Effector memory CD8-positive, alpha-beta T cell (primary cell): ENCODE measurements at places on chromosomes 11 and 22.

GRCh38 chr22:32590556-32590955 lies 115.9 kb downstream of the FBXO7 start:
- no peak overlapping the region for H3K27ac ChIP-seq
- no peak for DNase-seq
- no peaks in the 10 kb centered on the region for H3K4me1 ChIP-seq
- no peaks in the 10 kb centered on the region for H3K36me3 ChIP-seq
- H3K27me3 ChIP-seq: peaks cover 20% of the 10 kb centered on the region

GRCh38 chr11:128628325-128628673 lies 40.9 kb upstream of the ETS1 start:
- no peak for DNase-seq
- no peaks in the 10 kb centered on the region for H3K27me3 ChIP-seq
- H3K4me1 ChIP-seq: peaks cover 75% of the 10 kb centered on the region
- peak overlapping the region; percentile 96 for H3K27ac ChIP-seq

- no peaks in the 10 kb centered on the region for H3K36me3 ChIP-seq
- DNase-seq: no peak
- no peak overlapping the region for H3K4me3 ChIP-seq
- no peak overlapping the region for H3K27ac ChIP-seq
- H3K4me1 ChIP-seq: no peaks in the 10 kb centered on the region
Measured at GRCh38 chr11:118087931-118088330, 1.2 kb upstream of the SMIM35 start.

DNA sequence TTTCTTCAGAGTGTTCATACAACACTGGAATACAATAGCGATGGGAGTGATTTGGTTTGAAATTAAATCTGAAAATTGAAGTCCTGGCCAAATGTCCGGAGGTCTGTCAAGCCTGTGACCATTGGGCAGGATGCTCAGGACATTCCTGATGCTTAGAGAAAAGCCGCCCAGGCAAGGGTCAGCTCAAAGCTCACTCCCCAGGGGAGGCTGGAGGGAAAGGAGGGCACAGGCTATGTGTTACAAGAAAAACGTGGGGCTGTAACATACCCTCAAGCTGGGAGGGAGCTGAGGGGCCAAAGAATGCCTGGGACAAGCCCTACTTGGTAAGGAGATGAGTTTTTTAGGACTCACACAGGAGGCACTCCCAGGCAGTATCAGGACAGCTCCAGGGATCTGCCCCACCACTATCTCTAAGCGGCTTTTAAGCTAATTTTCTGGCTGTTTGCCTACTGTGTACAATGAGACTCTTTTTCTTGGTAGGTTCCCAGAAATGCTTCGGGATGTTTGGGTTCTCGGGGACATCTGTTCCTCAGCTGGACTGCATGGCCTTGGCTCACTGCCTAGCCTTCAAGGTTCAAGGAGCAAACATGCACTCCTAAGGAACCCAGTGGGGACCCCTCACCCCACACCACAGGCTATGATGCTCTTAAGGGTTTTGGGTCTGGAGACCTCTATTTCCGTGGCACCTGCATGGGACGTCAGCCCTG lies 500.1 kb downstream of the BRD1 start:
- no peaks in the 10 kb centered on the region for H3K36me3 ChIP-seq
- H3K4me3 ChIP-seq: no peak overlapping the region
- peaks cover 29% of the 10 kb centered on the region for H3K27me3 ChIP-seq

GRCh38 chr11:122642971-122643370 lies 12.6 kb upstream of the UBASH3B start:
- no peak overlapping the region for H3K27ac ChIP-seq
- no peaks in the 10 kb centered on the region for H3K27me3 ChIP-seq
- no peaks in the 10 kb centered on the region for H3K36me3 ChIP-seq
- no peak for DNase-seq
- H3K4me3 ChIP-seq: no peak overlapping the region

- H3K36me3 ChIP-seq: no peaks in the 10 kb centered on the region
- H3K27me3 ChIP-seq: no peaks in the 10 kb centered on the region
- no peak overlapping the region for H3K4me3 ChIP-seq
Measured at GRCh38 chr11:60777572-60777971, 7.6 kb upstream of the MS4A10 start.

DNA sequence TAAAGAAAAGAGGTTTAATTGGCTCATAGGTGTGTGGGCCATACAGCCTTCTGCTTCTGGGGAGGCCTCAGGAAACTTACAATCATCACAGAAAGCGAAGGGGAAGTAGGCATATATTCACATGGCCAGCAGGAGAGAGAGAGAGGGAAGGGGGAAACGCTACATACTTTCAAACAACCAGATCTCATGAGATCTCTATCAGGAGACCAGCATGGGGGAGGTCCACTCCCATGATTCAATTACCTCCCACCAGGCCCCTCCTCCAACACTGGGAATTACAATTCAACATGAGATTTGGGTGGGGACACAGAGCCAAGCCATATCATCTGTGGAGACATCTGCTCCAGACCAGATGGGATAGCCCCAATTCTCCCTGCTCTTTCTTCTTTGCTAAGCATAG lies 866.0 kb downstream of the BRD1 start:
- no peaks in the 10 kb centered on the region for H3K36me3 ChIP-seq
- no peak for DNase-seq
- H3K27me3 ChIP-seq: peaks cover 49% of the 10 kb centered on the region

DNA sequence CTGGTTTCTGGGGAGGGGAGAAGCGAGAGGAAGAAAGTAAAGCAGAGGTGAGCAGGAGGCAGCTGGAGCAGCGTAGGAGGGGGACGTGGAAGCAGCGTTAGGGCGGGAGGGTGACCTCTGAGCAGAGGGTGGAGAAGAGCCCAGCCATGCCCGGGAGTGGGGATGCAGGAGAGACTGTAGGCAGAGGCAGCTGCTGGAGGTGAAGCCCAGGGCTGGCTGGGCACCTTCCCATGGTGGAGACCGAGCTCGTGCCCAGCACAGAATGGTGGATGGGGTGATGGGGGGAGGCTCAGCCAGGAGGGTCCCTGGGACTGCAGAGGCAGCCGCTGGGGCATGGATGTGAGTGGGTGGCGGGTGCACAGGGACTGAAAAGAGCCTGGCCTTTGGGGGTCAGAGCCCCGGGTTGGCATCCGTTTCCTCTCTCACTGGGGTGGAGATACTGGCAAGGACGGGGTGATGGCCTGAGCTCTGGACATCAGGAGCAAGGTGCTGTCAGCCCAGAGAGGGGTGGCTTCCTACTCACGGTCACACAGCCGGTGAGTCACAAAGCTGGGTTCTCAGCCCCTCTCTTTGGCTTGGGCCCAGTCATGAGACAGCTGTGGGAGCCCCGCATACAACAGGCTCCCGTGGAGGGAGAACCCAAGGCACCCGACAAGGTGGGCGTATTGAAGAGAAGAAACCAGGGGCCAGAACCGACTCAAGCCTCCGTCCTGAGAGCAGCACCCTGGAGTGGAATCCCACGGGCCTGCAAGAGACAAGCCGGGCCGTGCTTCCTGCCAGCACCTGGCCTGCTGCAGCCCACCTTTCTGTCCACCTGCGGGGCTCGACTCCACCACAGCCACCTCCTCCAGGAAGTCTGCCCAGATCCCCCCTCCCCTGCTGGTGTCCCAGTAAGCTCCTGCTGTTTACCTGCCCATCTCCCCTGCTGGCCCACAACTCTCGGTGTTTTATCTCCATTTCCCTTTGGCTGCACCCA lies 45.8 kb upstream of the FGF3 start:
- H3K27me3 ChIP-seq: peaks cover 40% of the 10 kb centered on the region
- DNase-seq: no peak
- no peaks in the 10 kb centered on the region for H3K36me3 ChIP-seq
- no peaks in the 10 kb centered on the region for H3K4me1 ChIP-seq
- no peak overlapping the region for H3K27ac ChIP-seq

DNA sequence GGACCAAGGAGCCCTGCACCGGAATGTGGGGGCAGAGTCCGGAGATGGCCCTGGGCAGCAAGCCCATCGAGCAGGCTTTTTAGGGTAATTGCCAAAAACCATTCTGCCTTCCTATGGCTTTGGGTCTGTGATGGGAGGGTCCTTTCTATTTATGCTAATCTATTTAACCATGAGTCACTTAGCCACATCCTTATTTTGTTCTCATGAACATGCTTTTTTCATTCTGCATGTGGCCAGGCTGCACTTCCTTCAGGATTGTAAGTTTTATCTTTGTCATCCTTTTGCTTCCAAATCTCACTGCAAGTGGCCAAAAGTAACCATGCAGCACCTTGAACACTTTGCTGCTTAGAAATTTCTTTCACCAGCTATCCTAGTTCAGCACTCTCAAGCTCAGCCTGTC lies 88.3 kb downstream of the EFCAB6 start:
- no peak overlapping the region for H3K27ac ChIP-seq
- no peaks in the 10 kb centered on the region for H3K4me1 ChIP-seq
- peaks cover 2% of the 10 kb centered on the region for H3K36me3 ChIP-seq
- no peak overlapping the region for H3K4me3 ChIP-seq
- no peak for DNase-seq

DNA sequence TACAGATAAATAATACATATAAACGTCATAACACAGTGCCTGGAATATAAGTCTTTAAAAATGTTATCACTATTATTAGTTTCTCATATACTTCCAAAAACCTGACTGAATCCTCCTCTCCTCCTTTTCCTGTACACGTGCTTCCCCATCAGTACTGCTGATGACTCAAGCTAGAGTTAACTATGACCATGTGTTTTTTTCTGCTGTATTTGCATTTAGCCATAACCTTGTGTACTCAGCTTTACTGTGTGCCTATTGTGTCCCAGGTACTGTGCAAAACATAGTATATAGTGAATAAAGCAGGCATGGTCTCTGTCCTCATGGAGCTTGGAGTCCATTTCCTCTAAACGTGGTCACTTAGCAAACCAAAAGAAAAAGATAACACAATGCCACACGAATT lies 56.5 kb upstream of the ARHGAP32 start:
- H3K27me3 ChIP-seq: no peaks in the 10 kb centered on the region
- no peaks in the 10 kb centered on the region for H3K36me3 ChIP-seq
- DNase-seq: no peak
- no peak overlapping the region for H3K4me3 ChIP-seq
- no peak overlapping the region for H3K27ac ChIP-seq

DNA sequence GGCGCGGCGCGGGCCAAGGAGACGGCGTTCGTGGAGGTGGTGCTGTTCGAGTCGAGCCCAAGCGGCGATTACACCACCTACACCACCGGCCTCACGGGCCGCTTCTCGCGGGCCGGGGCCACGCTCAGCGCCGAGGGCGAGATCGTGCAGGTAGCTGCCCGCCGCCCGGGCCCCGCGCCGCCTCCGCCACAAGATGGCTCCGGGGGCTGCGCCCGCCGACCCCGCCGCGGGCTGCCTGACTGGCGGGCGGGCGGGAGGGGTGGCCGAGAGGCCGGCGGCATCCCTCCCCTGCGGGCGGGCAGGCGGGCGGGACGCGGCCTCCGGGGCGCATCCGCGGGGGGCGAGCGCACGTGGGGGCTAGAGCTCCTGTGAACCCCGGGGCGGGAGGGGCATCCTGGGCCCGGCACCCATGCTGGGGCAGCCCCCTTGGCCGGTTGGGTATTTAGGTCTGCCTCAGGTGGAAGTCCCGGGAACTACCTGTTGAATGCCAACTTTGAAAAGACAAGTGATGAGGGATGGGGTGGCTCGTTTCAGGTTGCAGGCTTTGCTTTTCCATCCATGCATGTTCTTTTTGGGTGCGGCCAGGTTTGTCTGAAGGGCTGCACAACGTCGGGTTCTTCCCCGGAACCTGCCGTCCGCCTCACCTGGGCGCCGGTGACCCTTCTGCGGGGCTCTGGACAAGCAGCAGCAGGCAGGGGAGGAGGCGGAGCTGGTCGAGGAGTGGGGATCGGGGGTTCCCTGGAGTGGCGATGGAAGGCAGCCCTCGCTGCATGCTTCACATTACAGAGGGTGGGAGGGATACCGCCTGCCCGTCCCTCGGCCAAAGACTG lies 760 bp downstream of the ZNRF3 start:
- peaks cover 14% of the 10 kb centered on the region for H3K4me1 ChIP-seq
- peak; percentile 31 for DNase-seq
- peak overlapping the region; percentile 61 for H3K4me3 ChIP-seq
- H3K27ac ChIP-seq: no peak overlapping the region

- no peaks in the 10 kb centered on the region for H3K27me3 ChIP-seq
- peaks cover 3% of the 10 kb centered on the region for H3K36me3 ChIP-seq
- DNase-seq: no peak
- H3K27ac ChIP-seq: peak overlapping the region; percentile 16
- H3K4me3 ChIP-seq: no peak overlapping the region
Measured at GRCh38 chr11:88345949-88346348, 8.4 kb upstream of the CTSC start.

DNA sequence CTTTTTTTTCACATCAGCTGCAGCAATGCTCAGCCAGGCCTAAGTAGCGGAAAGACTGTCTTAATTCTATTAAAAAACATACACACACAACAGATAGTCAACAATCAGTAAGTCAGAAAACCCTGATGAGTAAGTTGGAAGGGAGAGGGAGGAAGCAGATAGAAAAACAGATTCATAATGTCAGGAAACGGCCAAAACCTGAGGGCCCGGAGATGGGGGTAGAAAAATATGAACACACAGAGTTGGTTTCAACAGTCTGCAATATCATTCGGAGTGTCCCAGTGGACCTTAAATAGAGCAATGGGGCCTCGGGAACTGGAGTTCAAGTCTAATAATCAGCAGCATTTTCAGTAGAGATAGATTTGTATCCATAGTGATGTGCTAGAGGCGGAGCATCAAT lies 14.8 kb downstream of the LRRC55 start:
- peaks cover 32% of the 10 kb centered on the region for H3K27me3 ChIP-seq
- no peak overlapping the region for H3K27ac ChIP-seq
- H3K36me3 ChIP-seq: no peaks in the 10 kb centered on the region

DNA sequence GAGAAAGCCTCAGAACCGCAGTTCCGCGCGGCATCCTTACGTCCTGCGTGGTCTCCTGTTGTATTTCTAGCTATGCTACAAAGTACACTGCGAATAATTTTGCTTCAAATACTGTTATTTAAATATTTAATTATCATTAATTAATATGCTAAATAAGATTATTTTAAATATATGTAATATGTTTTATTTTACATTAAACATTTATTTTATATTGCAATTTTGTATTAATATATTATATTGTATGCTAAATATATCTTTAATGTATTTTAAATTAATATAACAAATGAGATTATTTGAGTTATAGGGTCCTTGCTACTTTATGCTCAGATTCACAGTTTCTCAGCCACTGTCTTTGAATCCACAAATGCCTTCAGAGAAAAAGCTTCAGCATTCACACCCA lies 436.7 kb downstream of the BRD1 start:
- no peak overlapping the region for H3K27ac ChIP-seq
- H3K27me3 ChIP-seq: peaks cover 27% of the 10 kb centered on the region
- H3K4me1 ChIP-seq: no peaks in the 10 kb centered on the region
- DNase-seq: no peak
- H3K36me3 ChIP-seq: no peaks in the 10 kb centered on the region

DNA sequence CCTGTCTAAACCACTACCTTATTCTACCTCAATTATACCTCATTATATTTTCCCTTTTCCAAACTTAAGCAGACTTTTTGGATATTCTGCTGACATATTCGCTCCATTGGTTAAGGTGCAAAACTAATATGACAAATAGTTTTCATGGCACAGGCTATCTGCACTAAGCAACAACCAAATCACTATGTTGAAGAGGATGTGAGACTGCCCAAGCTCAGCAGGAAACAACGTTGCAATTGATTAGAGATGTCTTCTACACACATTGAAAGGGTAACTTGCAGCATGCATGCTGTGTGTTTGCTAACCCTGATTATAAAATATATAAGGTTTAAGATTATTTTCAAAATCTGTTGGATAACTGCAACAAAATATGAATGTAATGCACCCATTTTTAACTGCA lies 61.6 kb downstream of the STK33 start:
- no peak for DNase-seq
- no peak overlapping the region for H3K27ac ChIP-seq
- no peaks in the 10 kb centered on the region for H3K4me1 ChIP-seq
- peaks cover 8% of the 10 kb centered on the region for H3K27me3 ChIP-seq

GRCh38 chr11:61116426-61117167 lies 14.3 kb downstream of the CD5 start:
- H3K36me3 ChIP-seq: peaks cover 76% of the 10 kb centered on the region
- H3K27me3 ChIP-seq: no peaks in the 10 kb centered on the region
- H3K27ac ChIP-seq: peak overlapping the region; percentile 32
- no peak for DNase-seq
